ENCODE measurements at places on chromosomes 12 and 14.

DNA sequence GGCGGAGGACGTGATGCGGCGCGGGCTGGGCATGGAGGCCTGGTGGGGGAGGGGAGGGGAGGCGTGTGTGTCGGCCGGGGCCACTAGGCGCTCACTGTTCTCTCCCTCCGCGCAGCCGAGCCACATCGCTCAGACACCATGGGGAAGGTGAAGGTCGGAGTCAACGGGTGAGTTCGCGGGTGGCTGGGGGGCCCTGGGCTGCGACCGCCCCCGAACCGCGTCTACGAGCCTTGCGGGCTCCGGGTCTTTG lies 303 bp downstream of the GAPDH start:
- no peak for DNase-seq

DNA sequence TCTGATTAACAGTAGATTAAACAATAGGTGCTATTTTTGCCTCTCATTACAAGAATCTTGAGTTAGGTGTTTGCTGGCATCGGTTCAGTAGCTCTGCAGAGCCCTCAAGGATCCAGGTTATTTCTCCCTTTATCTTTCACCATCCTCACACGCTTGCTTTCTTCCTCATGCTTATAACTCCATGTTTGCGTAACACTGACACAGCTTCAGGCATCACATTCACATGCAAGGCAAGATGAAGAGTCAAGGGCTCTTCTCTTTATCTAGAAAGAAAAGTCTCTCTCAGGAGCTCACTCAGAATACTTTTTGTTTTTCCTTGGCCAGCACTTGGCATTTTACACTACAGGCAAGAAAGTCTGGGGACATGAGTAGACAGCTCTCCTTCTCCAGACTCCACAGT lies 24.2 kb upstream of the PTHLH start:
- no peak for DNase-seq

- DNase-seq, result no peak
Measured at GRCh38 chr14:85487215-85487614, 42.7 kb upstream of the FLRT2 start.

DNA sequence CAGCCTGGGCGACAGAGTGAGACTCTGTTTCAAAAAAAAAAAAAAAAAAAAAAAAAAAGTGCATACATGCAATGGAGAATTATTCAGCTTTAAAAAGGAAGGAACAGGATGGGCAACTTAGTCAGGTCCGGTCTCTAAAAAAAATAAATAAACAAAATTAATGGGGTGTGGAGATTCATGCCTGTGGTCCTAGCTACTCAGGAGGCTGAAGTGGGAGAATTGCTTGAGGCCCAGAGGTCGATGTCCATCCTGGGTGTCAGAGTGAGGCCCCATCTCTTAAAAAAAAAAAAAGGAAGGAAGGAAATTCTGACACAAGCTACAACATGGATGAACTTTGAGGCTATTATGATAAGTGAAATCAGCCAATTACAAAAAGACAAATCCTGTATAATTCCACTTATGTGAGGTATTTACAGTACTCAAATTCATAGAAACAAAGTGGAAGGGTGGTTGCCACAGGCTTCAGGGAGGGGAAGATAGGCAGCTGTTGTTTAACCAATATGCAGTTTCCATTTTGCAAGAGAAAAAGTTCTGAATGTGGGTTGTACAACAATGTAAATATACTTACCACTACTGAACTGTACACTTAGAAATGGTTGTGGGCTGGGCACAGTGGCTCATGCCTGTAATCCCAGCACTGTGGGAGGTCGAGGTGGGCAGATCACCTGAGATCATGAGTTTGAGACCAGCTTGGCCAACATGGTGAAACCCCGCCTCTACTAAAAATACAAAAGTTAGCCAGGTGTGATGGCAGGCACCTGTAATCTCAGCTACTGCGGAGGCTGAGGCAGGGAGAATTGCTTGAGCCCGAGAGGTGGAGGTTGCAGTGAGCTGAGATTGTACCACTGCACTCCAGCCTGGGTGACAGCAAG lies 12.3 kb upstream of the APOF start:
- no peak for DNase-seq

DNA sequence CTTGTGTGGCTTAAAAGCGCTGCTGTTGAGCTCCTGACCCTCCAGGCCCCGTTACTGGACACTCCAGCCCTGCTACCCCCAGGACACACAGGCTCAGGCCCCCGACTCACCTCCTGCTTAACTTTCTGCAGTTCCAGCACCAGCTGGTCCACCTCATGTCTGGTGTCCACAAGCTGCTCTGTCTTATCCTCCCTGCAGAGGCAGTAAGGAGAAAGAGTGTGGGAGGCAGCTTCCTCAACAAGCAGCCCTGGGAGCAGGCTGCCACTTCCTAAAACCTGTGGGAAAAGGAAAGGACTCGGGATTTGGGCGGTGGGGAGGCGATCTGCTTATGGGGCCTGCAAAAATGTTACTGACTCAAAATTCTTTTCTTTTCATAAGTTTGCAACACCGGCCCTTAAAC lies 79.2 kb downstream of the CCDC88C start:
- no peak for DNase-seq

DNA sequence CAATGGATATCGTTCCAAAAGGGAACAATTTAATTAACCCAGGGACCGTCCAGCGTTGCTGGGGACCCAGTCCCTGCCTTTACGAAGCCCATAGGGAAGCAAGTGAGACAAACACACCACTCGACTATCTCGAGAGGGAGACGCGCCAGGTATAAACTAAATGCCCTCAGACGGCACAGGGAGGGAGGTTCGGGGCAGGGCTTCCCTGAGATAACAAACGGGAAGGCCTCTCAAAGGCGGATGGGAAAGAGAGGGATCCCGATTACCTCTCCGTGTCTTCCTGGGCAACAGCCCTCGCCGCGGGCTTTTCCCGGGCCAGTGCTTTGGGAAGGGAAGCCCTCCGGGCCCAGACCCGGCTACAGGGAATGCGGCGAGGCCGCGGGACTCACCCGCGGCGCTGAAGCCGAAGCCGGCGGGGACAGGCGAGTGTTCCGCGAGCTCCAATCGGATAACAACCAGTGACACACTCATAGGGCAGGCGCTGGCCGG lies 390 bp downstream of the BRAP start:
- DNase-seq, result no peak

DNA sequence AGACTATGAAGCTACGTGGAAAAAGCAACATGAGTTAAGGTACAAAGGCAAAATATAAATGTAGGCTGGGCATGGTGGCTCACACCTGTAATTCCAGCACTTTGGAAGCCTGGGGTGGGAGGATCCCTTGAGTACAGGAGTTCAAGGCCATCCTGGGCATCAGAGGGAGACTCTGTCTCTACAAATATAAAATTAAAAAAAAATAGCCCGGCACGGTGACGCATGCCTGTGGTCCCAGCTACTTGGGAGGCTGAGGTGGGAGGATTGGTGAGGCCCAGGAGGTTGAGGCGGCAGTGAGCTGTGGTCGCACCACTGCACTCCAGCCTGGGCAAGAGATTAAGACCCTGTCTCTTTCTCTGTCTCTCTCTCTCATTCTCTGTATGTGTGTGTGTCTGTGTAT lies 4.0 kb upstream of the VPS37B start:
- DNase-seq, result no peak

GRCh38 chr12:70664465-70664881 lies 27.2 kb upstream of the PTPRB start:
- peak; percentile 82 for DNase-seq

DNA sequence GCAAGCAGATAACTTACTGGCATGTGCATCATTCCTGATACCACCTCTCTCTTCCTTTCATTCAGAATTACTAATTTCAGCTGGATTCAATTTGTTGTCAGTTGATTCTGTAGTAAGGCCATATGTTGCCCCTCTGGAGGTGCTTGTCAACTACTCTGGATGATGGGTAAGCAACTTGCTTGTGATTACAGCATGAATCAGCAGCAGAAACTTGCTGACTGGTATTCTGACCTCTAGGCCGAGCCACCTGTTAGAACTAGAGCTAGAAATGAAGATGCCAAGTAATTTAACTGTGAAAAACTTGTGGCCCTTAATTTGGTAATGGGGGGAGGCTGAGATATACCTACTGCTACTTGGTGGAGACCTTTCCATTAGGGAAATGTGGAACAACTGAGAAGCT lies 5.1 kb downstream of the RNF10 start:
- no peak for DNase-seq

DNA sequence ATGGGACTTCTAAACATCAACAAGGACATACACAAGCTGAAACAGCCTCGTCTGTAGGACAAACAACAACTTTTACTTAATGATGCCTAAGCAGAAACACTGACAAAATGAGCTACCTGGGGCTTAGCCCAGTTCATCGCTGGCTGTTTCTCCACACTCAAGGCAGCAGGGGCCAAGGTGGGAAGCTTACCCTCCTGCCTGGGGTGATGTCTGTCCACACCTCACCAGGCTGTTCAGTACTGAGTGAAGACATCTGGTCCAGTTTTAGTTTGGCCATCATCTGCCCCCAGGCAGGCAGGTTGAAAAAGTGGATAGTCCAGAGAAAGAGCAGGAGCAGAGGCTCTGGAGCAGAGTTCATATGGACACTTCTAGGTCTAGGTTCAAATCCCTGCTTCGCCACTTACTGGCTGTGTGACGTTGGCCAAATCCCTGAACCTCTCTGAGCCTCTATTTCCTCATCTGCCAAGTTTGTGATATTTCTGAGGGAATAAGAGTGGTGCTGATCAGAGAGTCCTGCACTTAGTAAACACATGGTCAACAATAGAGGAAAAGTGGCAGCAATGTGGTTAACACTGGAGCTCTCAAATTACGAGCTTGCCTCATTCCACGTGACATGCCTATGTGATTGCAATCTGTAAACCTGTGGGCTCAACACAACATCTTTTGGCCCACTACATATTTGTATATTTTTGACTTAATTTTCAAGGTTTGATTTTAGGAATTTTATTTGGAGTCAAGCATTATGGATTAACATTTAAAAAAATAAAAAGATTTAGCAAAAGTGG lies 720.1 kb upstream of the TMEM132C start:
- no peak for DNase-seq

GRCh38 chr14:56118611-56119181 lies 485 bp downstream of the PELI2 start:
- DNase-seq, result peak; percentile 32

DNA sequence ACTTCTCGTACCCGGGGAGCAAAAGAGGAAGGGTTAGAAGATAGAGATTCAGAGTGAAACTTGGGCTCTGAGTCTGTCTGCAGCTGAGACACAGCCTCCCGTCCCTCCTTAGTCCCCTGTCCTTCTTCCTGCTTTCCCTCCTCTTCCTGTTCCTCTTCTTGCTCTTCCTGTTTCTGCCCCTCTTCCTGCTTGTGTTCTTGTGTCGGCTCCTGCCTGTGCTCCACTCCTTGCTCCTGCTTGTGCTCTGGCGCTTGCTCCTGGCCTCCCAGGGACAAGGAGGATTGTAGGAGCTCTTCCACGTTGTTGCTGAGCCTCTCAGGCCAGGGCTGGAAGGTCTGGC lies 3.0 kb downstream of the ACRBP start:
- no peak for DNase-seq

DNA sequence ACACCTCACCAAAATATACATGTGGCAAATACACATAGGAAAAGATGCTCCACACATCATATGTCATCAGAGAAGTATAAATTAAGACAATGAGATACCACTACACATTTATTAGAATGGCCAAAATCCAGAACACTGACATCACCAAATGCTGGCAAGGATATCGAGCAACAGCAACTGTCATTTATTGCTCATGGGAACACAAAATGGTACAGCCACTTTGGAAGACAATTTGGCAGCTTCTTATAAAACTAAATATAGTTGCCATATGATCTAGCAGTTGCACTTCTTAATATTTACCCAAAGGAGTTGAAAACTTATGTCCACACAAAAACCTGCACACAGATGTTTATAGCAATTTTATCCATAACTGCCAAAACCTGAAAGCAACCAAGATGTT lies 7.0 kb upstream of the KCNK13 start:
- no peak for DNase-seq

- peak; percentile 71 for DNase-seq
Measured at GRCh38 chr12:111034083-111034885, 113.9 kb upstream of the MYL2 start.

- no peak for DNase-seq
Measured at GRCh38 chr14:84670796-84671195, 859.1 kb upstream of the FLRT2 start.

DNA sequence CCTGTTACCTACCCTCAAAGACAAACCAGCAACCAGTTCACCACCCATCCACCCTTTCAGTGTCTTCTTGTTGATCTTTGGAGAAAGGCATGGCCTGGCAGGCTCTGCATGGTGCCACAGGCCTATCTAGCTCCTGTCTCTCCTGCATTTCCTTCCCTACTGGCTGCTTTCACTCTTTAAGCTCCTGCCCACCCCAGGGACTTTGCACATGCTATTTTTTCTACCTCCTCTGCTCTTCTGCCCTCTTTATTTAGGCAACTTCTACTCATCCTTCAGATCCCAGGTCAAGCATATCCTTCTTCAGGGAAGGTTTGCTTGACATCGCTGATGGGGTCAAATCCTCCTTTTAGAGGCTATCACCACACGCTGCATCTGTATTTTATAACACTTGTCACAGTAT lies 27.1 kb upstream of the GPRC5A start:
- DNase-seq, result no peak

GRCh38 chr12:107091989-107092641 lies 1.2 kb downstream of the CRY1 start:
- DNase-seq, result peak; percentile 69

DNA sequence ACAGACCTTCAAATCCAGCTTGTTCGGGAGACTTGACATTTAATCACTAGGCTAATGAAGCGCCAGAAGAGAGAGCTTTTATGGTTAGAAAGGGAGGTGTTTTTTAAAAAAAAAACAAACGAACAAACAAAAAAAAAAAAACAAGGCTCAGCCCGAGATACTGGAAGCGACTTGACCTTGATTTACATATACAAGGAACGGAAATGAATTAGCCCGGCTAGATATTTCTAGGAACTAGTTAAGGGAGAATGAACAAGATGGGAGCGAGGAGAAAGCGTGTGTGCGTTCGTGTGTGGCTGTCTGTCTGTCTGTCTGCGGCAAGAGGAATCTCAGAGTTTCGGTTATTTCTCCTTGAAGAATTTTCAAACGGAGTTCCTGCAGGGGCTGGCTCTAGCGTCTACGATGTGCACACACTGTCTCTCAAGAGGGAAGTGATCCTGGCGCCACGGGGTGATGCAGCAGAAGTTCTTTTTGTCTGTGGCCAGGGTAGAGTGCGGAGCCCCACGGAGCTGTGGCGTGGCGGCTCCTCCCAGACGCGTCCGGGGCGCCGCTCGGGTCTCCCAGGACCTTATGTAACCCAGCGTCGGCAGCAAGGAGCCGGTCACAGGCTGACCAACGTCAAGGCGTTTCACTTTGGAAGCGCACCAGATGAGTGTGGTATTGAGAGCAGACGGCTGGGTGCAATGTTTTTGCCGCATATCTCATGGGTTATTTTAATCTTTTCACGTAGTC lies 18.8 kb downstream of the SOCS2 start:
- peak; percentile 58 for DNase-seq

- no peak for DNase-seq
Measured at GRCh38 chr14:20798318-20798717, 4.3 kb downstream of the RNASE1 start.

DNA sequence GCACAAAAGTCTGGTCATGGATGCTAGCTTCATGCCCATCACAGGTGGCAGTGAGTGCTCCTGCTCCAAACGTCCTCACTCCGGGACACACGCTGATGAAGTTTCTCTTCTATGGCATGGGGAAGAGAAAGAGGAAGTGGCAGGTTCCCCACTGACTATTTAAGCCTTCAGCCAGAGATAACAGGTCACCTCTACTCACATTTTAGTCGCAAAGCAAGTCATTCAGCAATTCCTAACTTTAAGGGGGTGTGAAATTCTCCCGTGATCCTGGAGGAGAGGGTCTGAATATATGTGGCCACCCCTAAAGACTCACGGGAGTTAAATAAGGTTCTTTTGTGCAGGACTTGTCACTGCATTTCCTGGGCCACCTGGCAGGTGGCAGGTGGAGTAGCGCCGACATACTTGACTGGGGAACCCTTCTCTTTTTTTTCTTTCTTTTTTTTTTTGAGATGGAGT lies 18.8 kb upstream of the RCOR1 start:
- no peak for DNase-seq

- DNase-seq, result no peak
Measured at GRCh38 chr14:68634332-68634731, 158.5 kb downstream of the ZFP36L1 start.

Measured in HAP-1 (cell line).